ENCODE measurements at places on chromosomes 12 and 14.

GRCh38 chr12:39365364-39366001 is 77.4 kb downstream of the KIF21A start:
- no peak for DNase-seq

DNA sequence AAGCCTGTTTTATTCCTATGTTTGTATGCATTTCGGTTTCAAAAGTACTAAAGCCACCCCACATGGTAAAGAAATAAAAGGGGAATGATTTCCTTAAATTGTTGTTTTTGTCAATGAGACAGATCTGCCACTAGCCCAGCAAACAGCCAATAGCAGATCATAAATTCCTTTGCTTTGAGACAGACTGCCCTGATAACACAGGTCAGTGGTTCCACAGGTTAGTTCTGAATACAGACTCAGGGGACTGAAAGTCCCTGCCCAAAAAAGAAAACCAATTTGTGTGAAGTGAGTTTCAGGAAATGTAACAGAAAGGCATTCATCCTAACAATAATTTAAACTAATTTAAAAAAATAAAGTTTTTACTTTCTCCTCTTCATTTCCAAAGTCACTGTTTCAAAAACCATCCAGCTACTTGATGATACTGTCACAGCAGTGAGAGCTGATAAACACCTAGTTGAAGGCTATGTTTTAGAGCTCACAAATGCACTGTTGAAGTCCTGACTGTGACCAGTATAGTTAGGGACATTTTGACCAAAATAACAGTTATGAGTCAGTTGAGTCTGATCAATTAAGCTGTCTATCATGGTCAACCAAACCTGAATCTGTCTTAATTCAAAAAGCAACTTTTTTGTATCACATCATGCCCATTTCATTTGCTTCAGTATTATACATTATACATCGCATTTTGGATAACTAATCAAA is 77.7 kb downstream of the LGR5 start:
- DNase-seq: no peak

GRCh38 chr12:24444634-24445033 is 495.2 kb upstream of the SOX5 start:
- no peak for DNase-seq

GRCh38 chr12:130423991-130424857 is 86.5 kb downstream of the PIWIL1 start:
- DNase-seq: no peak

DNA sequence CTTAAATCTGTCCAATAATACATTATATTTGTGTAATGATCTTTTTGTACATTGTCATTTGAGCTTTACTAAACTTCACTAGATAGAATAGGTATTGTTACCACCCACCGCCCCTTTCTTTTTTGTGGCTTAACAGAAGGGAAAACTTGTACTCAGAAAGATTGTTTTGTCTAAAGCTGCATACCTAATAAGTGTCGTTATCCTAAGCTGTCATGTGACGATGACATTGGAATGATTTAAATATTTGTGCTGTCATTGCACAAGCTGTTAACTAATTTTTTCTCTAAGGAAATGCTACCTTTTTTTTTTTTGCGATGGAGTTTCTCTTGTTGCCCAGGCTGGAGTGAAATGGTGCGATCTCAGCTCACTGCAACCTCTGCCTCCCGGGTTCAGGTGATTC is 3.6 kb downstream of the DIP2B start:
- DNase-seq: no peak

DNA sequence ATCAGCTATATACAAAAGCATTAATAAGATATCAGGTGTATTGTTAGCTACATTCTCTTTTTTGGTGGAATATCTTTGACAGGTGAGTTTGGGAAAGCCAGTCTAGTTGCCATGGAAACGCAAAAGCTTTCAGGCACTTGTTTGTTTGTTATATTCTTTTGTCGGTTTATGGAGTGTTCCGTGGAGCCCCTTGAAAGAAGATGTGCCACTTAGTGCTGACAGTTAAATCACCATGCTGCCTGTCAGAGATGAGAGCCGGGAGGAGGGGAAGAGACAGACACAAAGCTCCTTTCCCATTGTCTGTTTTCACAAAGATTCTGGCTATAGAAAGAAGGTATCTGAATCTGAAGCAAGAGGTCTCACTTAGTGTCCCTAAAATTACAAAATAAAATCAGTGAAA is 170.8 kb downstream of the SNAPC1 start:
- DNase-seq: no peak

- no peak for DNase-seq
Measured at GRCh38 chr14:88967299-88967698, 142.8 kb downstream of the TTC8 start.

- DNase-seq: no peak
Measured at GRCh38 chr12:51884676-51885229, 3.1 kb upstream of the ANKRD33 start.

- DNase-seq: peak; percentile 20
Measured at GRCh38 chr12:65741656-65742017, 82.6 kb upstream of the HMGA2 start.

- no peak for DNase-seq
Measured at GRCh38 chr14:73249564-73250316, 12.4 kb downstream of the PAPLN start.

DNA sequence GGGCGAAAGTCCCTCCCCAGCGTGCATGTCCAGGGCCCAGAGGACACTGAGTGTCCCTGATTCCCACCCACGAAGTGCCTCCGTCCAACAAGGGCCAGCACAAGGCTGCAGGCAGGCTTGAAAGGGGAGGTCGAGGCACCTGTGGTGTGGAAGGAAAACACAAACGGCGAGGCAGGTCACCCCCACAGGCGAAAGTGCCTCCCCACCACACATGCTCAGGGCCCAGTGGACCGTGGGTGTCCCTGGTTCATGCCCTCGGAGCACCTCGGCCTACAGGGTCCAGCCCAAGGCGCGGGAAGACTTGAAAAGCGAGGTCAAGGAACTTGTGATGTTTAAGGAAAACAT is 370.4 kb downstream of the ALG10 start:
- no peak for DNase-seq

DNA sequence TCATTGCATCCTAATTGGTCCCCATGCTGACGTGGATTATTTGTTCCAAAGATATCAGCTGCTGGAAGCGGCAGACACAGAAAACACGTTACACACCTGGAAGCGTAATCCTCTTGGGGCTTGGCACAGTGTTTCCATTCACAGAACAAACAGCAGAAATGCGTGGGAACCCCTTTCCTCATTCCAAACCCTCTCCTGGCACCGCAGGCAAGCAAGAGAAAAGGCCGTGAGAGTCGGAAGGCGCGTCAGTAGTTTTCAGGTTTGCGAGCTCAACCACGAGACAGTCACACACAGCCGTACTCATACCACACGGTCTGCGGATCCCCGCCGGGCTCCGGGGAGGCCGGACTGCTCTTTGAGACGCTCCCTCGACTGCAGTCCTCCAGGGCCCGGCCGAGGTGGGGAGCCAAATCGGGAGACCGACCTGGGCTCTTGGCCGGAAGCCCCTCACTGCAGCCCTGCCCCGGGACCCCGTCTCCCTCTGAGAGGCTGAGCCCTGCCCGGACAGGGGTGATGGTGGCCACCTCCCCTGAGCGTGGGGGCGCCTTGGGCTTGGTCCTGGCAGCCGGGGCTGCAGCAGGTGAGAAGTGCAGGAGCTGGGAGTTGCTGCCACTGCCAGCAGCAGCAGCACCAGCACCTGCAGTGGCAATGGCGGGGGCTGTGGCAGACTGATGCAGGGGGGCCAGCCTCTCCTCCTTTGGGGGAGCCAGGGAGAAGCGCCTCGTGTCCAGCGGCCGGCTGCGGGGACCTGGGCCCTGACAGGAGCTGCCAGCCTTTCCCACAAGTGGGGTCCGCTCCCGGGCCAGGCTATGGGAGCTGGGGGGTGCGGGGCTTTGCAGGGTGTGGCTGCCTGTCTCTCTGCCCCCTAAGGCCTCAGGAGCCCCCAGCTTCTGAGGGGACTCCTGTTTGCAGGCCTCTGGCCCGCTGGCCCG is 28.1 kb upstream of the GPR68 start:
- DNase-seq: no peak

- DNase-seq: peak; percentile 80
Measured at GRCh38 chr12:103505371-103506236, 9.8 kb upstream of the C12orf42 start.

DNA sequence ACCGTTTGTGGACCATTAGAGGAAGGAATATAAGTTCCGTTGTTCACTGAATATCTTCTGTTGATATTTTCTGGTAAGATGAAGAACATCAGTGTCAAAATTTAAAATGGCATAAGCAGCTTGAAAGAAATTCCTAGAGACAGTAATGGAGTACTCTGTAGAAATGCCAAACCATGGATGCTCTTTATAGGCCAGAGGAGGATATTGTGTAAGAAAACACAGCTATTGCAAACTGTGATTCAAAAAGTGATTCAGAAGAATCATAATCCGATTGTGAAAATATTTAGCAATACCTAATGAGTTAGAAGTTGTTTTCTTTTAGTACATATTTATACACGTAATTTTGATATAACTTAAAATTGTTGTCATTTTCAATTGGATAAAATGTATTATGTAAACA is 102.8 kb downstream of the SLC16A7 start:
- DNase-seq: no peak

GRCh38 chr14:78595797-78596196 is 425.6 kb downstream of the NRXN3 start:
- DNase-seq: peak; percentile 3

All from activated CD4-positive, alpha-beta T cell treated with anti-CD3 and anti-CD28 coated beads for 48 hours (primary cell).